ENCODE measurements at places on chromosomes 3 and 15.
A peak's percentile ranks its signal among the peaks of the same experiment; 100 is the strongest.

GRCh38 chr3:124272605-124273151, 280.8 kb upstream of the ROPN1 start:
- DNase-seq, result no peak

DNA sequence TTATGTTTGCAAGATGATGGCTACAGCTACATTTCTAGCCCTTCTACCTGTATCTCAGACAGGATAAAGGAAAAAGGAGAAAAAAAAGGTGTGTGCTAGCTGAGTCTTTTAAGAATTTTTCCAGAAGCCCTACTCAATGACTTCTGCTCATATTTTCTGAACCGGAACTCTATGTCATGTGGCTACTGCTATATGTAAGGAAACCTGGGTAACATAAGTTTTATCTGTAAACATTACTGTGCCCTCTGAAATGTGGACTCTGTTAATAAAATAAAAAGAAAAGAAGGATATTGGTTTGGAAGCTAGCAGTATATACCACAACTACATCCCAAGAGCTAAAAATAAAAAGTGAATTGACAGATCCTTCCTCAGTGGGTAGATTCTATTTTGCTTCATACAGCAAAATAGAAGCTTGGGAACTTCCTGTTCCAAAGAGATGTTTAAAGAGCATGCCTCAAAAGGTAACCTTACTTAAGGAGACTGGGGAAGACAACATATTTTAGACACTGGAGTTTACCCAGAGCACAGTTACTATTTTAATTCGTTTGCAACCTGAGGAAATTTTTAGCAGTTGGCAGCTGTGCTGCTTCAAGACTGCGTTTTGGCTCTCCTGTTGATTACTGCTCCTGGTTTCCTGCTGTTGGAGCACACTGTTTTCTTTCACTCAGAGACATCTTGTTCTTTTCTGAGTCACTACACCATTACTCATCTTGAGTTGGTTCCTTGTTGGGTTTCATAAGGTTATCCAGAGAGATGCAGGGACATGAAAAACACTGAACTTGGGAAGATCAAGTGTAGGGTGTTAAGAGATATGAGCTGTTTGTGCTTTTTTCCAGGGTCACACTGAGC, 280.7 kb downstream of the NFKBIZ start:
- DNase-seq, result peak; percentile 39

GRCh38 chr3:131361464-131362421, 19.8 kb upstream of the NUDT16 start:
- no peak for DNase-seq

GRCh38 chr3:15795651-15796308, 2.0 kb downstream of the ANKRD28 start:
- DNase-seq, result no peak

DNA sequence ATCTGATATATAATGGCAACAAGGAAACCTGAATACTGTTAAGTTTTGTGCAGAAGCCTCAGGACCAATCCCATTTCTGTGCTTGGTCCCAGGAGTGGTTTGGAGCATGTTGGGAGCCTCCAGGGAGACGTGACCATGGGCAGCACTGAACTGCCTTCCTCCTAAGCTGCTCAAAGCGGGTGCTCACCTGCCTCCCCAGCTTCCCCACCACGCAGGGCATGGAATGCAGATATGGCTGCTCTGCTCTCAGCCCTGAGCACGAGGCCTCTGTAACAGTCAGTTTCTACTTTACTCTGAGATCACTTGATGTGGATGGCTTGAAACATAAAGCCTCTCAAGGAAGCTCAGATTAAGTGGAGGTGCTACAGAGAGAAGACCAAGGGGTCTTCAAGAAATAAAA, 49.3 kb downstream of the MESD start:
- DNase-seq, result no peak

DNA sequence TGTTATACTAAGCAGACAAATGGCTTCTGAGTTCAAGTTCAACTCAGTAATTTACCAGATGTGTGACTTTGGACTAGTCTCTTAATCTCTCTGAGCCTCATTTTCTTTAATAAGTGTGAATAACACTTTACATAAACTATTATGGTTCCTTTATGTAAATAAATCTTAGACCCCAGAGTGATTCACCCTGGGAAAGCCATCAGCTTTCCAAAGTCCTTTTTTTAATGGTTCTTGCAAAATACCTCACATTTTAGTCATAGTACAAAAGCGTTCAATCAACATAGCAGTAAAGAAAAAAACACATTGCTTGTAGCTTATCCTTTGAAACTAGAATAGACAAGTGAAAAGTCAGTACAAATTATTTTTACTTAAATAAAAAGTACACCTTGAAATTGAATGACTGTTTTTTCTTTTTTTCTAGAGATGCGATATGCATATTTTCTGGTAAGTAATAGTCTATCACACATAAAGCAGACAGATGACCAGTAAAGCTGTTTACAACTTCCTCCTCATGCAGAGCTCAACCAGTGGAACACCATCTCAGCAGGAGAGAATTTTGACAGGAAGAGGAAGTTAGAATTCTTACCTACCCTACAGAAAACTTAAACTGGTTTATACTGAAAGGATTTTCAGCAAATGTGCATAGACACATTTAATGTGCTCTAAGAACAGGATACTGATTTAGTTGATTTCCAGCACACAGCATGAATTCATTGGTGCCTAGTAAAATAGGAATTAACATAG, 123.0 kb upstream of the AGBL1 start:
- DNase-seq, result no peak

GRCh38 chr15:36965570-36966342, 134.6 kb downstream of the MEIS2 start:
- DNase-seq, result no peak

- DNase-seq, result no peak
Measured at GRCh38 chr3:129107793-129108192, 13.8 kb downstream of the RAB43 start.

DNA sequence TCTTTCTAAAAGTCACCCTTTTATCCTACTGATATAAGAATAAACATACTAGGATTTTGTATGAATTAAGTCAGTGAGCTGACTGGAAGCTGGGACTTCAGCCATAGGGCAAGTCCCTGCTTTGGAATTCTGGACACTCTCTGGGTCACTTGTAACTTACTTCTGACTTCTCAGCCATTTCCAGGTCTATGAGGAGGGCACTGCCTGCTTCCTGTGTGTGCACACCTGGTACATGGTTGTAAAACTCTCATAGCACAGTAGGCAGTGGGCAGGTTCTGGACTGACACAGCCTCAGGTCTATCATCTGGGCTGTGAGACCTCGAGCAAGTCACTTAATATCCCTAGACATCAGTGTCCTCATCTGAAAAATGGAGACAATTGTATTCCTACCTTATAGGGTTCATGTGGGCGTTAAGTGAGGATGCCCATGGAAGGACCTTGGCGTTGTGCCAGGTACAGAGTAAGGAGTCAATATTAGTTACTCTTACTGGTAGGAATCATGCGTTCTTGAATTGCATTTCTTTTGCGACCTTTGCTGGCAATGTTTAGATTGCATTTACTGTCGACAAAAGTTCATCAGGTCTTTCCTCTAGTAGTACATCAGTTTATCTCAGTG, 27.5 kb upstream of the TGM5 start:
- no peak for DNase-seq

GRCh38 chr3:138786788-138787271, 47.9 kb downstream of the PIK3CB start:
- DNase-seq, result peak; percentile 32

DNA sequence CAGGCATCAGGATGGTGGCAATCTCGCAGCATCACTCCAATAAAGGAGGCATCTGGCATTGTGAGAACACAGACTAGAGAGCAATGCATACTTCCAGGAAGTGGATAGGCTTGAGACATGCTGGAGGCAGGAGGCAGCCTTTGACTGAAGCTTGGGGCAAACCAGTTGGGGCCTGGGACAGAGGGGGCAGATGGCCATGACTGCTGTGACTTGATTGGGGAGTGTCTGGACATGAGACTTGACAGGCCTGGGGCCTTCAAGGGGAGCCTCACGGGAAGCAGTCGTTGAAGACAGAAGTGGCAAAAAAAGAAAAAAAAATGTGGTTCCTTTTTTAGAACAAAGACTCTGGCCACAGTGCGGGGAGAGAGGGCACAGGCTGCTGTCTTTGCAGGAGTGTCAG, 44.7 kb upstream of the CHRNA7 start:
- no peak for DNase-seq

- no peak for DNase-seq
Measured at GRCh38 chr3:139679220-139679775, 1.5 kb upstream of the NMNAT3 start.

DNA sequence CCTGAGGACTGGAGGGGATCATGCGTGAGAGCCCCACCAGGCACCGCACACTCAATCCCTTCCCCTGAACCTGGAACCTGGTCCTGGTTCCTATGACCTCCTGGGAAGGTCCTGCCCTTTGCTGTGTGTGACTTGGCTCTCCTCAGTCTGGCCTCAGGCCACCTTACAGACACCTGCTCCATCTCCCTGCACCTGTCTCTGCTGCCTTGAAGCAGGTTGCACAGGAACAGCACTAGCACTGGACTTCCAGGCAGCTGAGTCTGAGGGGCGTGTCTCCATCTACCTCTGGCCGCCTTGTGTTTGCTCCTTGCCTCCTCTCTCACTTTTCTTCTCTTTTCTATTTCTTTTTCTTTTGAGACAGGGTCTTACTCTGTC, 15.4 kb downstream of the PSTPIP1 start:
- DNase-seq, result no peak

- DNase-seq, result no peak
Measured at GRCh38 chr3:123694366-123695087, 109.7 kb upstream of the HACD2 start.

DNA sequence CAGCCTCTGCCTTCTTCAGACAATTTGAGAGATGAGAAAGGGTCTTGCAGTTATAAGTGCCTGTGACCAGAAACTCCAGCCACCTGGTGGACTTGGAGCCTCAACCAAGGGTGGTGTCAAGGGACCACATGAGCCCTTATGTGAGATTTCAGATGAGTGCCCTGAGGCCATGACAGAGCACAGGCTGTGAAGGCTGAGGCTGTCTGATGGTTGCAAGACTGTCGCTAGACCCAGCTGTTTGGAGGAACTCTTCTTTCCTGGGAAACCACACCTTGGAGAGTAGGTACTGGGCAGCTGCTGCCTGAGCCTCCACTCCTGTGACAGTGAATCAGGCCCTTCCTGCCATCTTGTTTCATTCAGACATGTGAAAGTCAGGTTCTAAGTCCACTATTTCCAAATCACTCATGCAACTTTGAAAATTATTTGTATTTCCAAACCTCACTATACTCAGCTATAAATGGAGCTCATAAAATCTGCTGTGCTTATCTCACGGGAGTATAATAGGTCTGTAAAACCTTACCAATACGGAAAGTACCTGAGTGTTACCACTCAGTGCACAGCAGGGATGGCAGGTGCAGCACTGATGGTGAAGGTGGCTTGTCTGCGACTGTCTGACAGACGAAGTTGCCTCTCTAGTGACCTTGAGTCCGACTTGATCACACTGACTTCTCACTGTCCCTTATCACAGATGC, 99.4 kb downstream of the RPL39L start:
- DNase-seq, result no peak

DNA sequence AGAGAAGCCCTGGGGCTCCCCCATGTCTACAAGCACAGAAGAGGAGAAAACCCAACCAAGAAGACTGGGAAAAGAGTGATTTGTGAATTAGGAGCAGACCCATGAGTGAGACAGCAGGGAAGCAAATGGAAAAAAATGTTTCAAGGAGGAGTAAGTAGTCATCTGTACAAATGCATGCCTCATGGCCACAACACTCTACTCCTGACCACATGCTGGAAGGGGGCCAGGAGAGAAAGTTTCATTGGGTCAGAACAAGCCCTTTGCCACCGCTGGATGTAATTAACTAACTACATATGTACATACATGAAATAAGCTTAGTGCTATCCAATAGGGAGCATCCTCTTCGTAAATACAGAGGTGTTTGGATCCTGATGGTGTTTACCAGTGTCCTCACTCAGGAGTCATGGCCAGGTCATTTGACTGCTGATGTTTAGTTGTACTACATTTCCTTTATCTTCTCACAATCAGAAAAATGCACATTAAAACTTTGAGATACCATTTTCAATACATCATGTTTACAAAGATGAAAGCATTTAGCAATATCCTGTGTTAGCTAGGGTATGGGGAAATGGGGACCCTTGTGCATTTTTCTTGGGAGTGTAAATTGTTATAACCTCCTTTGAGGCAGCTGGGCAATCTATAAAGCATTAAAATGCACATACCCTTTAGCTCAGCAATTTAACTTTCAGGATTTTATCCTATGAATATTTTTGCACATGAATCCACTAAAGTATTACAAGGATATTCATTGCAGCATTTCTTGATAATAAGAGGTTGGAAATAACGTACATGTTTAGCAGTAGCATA, 27.1 kb downstream of the CLRN1 start:
- peak; percentile 14 for DNase-seq

GRCh38 chr15:76988867-76989780, 5.8 kb upstream of the PSTPIP1 start:
- DNase-seq, result no peak

DNA sequence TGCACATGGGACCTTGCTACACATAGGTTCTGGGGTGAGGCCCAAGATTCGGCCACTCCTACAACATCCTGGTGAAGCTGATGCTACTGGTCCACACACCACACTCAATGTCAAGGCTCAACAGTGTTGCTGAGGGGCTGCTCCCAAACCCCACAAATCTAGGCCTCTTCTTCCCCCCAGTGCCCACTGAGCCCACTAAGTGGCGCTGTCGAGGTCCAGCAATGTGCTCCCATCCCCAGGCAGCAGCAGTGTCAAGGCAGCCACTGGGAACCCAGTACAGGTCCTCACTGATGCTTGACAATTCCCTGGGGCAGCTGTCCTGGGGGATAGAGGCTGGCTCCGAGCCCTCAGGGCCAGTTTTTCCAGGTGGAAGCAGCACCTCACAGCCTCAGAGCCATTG, 21.5 kb downstream of the SCN5A start:
- DNase-seq, result no peak

GRCh38 chr3:3577823-3578222, 221.4 kb upstream of the LRRN1 start:
- no peak for DNase-seq

GRCh38 chr15:66838671-66839239, 136.7 kb downstream of the SMAD6 start:
- no peak for DNase-seq

GRCh38 chr15:36617529-36618196, 38.2 kb downstream of the CDIN1 start:
- no peak for DNase-seq

- DNase-seq, result no peak
Measured at GRCh38 chr15:68653031-68653635, 74.3 kb downstream of the CORO2B start.

GRCh38 chr3:154668835-154669234, 238.8 kb upstream of the GPR149 start:
- no peak for DNase-seq

GRCh38 chr15:31869686-31870307, 160.5 kb upstream of the CHRNA7 start:
- no peak for DNase-seq

- no peak for DNase-seq
Measured at GRCh38 chr3:53495146-53495519, 722 bp downstream of the CACNA1D start.

DNA sequence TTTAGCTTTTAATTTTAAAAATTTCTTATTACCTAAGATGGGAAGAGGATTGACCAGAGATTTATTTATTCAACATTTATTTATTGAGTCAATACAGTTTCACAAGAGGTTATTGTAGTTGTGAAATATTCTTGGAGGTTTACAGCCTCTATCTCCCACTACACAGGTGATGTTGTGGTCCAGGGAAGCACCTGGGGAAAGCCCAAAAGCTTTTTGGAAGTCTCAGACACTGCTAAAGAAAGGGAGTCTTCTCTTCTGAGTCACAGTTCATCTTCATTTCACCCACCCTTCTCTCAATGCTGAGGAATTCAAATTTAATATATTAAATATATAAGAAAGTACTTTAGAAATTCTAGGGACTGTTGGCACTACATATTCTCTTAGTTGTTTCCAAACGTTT, 41.8 kb downstream of the SERPINI1 start:
- DNase-seq, result no peak

GRCh38 chr3:127457094-127457475, 133.4 kb downstream of the TPRA1 start:
- DNase-seq, result no peak
